ENCODE measurements at places on chromosomes 3 and 15. TPM values are rescaled to one million over a fixed set of nuclear protein-coding genes. Genes with fewer than 3 reads are reported as not detected.
A peak's percentile ranks its signal among the peaks of the same experiment; 100 is the strongest.

GRCh38 chr15:84657748-84658079 lies 285 bp downstream of the NMB start:
- no peak for DNase-seq

GRCh38 chr3:49553692-49554632 lies at the start of gene BSN:
Gene BSN, plus strand, starts transcription at chr3:49554477. Its CDS starts 126 bp downstream, at chr3:49554603.
- peak; percentile 92 for DNase-seq

Gene SCAPER
- 15.1 TPM for total RNA-seq

DNA sequence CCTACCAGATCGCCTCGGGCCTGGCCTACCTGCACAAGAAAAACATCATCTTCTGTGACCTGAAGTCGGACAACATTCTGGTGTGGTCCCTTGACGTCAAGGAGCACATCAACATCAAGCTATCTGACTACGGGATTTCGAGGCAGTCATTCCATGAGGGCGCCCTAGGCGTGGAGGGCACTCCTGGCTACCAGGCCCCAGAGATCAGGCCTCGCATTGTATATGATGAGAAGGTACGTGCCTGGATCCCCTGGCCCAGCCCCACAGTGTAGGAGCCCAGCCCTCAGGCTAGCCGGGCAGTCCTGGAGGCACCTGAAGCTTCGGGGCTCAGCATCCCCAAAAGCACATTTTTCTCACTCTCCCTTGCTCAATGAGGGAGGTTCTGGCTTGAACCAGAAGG lies 135.8 kb downstream of the LRRK1 start:
- no peak for DNase-seq

DNA sequence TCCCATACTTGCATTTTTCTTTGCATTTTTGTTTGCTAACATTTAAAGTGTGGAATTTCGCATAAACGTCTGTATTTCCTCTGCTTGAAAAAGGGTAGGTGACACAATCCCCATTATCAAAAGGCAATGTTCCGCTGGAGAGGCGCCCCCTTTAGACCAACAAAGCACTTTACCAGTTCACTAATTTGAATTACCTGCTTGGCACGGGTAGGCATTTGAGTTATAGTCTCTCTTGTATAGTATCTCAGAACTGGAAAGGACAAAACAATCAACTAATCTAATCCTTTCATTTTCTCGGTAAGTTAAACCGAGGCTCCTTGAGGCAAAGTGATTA lies 775 bp upstream of the CCDC39 start:
- DNase-seq: peak; percentile 59

DNA sequence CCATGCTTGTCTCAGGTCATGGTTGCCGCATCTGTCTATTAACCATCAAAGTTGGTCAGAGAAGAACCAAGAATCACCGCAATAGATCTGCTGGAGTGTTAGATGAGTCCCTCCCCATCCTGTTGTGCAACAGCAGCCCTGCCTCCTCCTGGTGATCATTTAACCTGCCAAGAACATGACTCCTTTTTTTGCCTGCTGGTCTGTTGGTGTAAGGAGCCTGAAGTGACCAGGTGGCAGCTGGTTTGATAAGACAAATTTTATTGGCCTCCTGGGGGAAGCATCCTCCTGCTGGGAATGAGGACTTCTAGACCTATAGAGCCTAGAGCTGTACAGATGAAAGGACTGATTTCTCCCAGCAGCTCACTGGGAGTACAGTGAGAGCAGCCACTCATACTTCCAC lies 43.5 kb upstream of the RAF1 start:
- DNase-seq: no peak

- peak; percentile 86 for DNase-seq
Measured at GRCh38 chr3:122679085-122679881, 1.4 kb upstream of the PARP14 start.

DNA sequence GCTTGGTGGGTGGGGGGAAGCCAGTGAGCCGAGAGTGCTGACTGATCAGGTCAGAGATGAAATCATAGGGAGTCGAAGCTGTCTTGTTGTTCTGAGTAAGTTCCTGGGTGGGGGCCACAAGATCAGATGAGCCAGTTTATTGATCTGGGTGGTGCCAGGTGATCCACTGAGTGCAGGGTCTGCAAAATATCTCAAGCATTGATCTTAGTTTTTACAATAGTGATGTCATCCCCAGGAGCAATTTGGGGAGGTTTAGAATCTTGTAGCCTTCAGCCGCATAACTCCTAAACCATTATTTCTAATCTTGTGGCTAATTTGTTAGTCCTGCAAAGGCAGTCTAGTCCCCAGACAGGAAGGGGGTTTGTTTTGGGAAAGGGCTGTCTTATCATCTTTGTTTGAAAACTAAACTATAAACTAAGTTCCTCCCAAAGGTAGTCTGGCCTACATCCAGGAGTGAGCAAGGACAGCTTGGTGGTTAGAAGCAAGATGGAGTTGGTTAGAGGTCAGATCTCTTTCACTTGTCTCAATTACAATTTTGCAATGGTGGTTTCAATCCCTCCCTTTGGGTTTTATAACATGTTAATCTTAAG lies 18.7 kb upstream of the MTMR14 start:
- DNase-seq: no peak

Gene SQOR
- 0.51 TPM for total RNA-seq

DNA sequence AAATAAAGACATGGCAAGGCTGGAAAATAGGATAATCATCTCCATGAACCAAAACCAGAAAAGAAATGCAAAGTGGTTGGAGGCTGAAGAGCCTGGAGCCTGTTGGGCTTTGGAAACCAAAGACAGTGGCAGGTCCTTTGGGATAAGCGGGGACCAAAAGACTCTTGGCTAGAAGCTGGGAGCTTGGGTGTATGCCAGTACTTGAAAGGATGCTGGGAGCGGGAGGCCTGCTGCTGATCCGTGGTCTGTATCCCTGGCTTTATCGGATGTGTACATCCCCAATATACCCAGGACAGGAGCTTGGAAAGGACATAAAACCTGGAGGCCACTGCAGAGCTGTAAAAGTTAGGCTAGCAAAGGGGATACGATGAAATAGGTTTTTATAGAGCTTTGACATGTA lies 1.3 kb upstream of the CHRNB4 start:
- no peak for DNase-seq

Gene RTF1
- 53.9 TPM for total RNA-seq

Gene ADCY5
- 0.63 TPM for total RNA-seq

- no peak for DNase-seq
Measured at GRCh38 chr3:33648793-33649192, 69.3 kb downstream of the CLASP2 start.

Gene MUC20
- total RNA-seq: not detected

DNA sequence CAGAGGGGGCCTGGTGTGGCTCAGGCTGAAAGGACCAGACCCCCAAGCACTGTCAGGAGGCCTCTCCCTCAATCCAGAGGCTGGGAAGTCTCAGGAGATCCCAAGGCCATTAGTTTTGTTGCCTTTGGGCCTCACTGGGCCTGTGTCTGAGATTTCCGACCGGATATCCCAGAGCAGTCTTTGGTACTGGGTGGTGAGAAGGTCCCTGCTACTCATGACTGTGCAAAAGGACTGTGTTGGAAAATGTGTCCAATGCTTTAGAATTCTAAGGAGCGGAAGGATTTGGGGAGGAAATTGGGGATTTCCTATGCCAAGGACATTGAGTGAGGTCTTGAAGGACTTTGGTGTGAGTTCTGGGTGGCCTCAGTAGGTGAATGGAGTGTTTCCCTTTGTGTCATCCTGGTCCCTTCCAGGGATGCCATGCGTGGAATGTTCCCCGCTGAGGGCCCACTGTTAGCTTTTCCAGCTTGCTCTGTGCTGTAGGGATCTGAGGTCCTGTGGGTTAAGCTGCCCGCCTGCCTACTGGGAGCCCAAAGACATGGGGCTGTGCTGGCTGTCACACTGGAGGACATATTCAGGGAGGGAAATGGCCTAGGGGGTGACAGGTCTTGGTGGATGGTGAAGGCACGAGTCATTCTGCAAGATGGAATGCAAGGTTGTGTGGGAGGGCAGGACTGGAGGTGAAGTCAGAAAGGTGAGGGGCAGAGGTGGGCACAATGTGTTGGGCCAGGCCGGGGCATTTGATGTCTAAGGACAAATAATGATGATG lies 16.4 kb downstream of the SMAD6 start:
- no peak for DNase-seq

DNA sequence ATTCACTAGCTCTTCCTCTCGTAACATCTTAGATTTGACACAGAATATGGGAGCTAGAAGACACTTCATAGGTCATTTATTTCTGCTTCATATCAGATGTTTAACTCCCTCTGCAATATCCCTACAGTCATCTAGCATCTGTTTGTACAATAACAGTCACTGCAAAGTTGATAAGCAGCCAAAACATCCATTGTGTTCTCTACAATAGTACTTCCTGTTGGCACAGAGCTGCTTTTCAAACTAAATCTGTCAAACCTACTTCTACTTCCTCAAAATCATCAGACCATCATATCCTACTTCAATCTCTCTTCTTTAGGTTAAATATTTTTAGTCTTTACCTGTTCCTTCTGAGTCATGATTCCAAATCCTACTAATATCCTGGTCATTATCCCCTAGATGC lies 233.2 kb downstream of the FGF12 start:
- DNase-seq: no peak

DNA sequence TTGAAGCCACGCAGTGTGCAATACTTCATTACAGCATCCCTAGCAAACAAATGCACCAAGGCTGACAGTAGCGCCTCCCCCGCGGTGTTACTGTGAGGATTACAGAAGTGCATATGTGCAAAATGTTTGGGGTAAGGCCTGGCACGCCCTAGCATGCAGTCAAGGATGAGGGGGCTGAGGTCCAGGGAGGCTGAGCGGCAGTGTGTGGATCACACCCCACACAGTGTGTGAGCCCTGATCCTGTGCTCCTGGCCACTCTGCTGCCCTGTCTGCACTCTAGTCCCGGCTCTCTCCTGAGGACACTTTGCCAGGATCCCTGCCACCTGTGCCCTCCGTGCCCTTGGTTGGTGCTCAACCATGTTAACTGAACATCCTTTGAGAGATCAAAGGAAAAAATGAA lies 71.3 kb downstream of the WNT7A start:
- no peak for DNase-seq

DNA sequence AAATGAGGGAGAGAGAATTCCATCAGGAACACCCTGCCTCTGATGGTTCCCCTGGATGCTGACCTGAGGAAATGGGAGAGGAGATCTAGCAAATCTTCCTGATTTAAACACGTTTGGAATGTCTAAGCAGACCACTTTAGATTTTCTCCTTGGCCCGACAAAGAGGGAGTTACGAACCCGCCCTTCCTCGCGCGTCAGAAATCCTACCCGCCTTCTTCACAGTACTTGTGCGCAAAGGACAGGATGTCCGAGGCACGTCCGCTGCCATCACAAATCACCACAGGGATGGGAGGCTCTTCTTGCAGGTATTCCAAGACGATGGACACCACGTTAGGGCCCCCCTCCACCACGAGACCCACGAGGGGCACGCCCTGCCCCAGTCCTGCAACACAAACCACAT lies 38.6 kb downstream of the TRPM1 start:
- DNase-seq: no peak

DNA sequence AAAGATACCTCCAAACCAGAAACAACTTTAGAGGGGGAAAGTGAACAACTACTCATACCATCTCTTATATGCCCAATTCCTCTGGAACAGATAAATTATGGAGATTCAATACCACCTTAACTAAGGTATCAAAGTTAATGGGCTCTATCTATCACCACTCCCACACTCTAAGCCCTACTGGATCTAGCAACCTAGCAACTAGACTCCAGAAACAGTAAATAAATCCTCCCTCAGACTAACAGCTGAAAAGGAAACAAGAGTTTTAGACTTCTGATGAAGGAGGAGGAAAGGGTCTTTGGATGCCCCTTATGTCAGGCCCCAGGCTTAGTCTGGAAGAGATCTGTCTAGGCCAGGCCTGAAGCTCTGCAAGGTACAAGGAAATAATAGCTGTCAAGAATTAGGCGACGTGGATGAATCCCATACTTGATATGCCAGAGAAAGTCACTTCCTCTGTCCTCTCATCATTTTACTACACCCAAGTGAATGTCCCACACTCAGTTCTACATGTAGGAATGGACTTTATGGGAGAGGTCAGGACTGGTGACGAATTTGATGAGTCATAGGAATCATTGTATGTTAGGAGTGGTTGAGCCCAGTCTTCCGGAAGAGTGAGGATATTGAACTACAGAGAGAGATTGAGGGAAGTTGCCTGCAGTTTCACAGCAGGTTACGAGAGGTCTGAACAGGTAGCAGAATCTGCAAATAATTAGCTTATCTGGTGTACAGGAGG lies 113.8 kb downstream of the AKAP13 start:
- no peak for DNase-seq

DNA sequence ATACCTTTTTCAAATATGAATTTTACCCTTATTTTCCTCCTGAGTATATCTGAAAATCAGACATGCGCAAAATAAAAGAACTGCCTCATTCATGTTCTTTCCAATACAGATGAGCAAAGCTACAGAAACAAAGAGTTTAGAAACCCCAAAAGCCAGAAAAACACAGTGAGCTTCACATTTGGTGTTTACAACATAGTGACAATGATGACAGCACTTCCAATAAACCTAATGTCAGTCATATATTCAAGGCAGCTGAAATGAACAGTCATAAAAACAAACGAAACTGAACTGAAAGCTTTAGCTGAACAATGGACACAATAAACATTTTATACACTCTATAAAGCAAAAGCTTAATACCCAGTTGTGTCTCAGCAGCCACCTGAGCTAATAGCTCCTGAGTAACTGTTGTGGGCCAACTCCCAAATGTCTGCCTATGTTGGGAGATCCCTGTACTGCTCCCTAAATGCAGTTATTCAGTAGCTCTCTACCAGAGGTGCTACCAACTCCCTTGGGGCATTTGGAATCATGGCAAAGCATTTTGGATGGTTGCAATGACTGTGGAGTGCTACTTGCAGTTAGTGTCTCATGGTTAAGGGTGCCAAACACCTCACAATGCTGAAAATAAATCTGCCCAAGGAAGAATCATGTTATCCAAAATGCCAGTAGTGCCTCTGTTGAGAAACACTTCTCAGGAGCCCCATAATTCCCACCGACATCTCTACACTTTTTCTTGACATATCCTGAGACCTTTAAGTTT lies 131.5 kb downstream of the TGFBR2 start:
- DNase-seq: no peak

DNA sequence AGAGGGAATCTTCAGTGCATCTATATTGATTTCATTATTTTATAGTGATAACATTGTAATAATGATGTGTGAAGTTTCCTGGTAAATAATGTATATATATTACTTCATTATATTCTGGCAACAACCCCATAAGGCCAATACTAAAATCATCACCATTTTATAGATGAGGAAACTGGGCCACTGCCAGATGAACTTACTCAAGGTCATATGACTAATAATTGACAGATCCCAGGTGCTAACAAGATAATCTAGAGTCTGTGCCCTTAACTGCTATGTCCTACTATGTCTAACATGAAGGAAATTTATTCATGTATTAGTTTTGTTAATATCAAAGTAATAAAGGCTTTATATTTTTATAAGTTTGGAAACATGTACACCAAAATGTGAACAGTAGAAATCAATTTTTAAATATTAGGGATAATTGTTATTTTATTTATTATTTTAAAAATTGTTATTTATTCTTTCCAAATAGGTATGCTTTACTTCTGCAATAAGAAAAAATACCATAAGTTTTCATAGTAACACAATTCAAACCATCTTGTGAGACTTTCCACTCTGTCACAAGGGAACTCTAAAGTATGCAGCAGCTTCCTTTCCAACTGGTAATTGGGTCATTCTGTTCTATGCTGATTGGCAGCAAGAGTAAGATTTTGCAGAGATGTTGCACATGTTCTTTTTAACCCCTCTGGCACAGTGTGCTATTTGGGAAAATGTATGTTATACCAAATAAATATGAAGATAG lies 90.8 kb upstream of the CMC1 start:
- DNase-seq: no peak
